ENCODE measurements at places on chromosomes 5 and 9.

DNA sequence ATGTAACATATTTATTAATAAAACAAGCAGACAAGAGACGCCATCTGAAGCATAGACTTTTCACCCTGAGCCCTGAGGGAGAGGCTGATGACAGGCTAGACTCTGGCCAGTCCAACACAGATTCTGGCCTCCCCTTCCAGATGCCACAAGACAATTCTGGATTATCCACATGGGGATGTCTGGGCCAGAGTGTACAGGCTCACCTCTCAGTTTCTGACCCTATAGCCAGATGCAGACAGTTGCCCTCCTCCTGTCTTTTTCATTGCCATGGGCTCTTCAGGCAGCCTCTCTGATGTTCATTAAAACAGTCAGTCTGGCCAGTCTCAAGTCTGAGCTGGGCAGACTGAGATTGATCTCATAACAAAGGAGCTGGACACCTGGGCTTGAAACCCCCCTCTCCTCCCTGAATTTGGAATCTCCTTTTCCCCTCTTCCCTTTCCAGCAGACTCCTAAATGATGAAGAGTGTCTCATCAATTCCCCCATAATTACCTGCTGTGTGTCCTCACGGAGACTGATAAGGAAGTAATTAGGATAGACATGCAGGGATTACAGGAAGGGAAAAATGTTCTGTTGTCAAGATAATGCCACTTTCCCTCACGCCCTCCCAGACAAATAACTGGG lies 89.6 kb downstream of the ASTN2 start:
- DNase-seq = no peak

- DNase-seq = no peak
Measured at GRCh38 chr5:72006361-72006760, 100.9 kb upstream of the MAP1B start.

DNA sequence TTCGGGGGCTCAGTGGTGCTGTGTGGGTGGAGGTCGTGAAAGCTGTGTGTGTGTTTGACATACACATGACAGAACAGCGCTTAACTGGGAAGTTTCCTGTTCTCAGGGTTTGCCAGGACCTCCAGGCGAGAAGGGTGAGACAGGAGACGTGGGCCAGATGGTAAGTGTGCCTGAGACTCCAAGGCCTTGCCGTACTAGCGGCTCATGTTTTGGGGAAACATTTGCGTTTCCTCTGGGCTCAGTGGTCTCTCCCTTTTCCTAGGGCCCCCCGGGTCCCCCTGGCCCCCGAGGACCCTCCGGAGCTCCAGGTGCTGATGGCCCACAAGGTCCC lies 68.3 kb upstream of the FCN2 start:
- no peak for DNase-seq

DNA sequence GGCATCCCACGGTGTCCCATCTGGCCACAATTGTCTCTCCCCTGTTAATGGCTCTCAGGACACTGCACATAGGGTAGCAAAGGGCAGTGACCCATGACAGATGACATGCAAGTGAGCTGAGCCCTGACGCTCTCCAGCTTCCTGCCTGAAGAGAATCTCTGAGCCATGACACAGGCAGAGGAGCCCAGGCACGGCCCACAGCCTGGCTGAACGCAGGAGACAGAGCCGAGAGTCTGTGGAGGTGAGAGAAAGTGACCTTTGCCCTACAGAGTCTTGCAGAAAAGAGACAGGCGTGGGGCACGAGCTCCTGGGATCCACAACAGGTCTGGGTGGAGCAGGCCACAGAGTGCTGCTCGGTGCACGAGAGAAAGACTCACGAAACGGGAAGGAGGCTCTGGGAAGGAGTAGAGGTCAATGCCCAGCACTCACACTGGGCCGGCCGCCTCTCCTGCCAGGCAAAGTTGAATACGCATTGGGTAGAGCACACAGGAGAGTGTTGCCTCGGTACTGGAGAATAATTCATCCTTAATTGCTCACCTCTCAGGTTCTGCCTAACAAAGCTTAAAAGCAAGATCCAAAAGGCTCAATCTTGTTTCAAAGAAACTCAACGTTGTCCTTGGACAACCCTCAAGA lies 90.3 kb downstream of the MRPL36 start:
- no peak for DNase-seq

- no peak for DNase-seq
Measured at GRCh38 chr9:129709438-129710168, 43.2 kb downstream of the PTGES start.

- no peak for DNase-seq
Measured at GRCh38 chr9:131950487-131950886, 129.2 kb downstream of the MED27 start.

GRCh38 chr5:150272531-150272930 lies 17.0 kb downstream of the CAMK2A start:
- no peak for DNase-seq
